CD4-positive, alpha-beta T cell treated with Interleukin-10 for 1 hour (primary cell): ENCODE measurements at places on chromosomes 5 and 9.

DNA sequence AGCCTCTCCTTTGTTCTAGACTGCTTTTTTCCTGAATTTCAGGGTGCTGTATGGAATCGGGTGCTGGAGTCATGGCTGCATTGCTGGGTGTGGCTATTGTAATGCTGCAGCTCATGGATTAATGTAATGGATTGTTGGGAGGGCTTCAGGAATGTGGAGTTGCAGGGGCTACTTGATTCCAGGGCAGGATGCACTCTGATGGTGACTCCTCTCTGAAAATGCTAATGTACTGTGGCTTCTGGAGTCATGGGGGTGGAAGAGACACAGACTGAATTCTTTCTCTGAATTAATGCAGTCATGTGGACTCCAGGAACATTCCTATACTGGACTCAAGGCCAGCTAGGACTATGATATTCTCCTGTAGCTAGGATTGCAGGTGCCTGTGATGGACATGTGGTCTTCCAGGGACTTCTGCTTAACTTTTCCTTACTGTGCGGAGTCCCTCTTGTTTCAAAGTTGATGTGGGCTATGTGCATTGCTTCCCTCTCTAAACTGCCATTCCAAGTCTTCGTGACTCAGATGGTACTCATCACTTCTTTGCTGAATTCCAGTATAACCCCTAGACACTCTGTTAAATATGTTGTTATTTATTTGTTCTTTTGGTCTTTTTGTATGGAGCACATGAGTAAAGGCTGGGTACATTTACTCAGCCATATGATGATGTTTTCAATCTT is 396.2 kb downstream of the KCTD16 start:
- no peak for DNase-seq

DNA sequence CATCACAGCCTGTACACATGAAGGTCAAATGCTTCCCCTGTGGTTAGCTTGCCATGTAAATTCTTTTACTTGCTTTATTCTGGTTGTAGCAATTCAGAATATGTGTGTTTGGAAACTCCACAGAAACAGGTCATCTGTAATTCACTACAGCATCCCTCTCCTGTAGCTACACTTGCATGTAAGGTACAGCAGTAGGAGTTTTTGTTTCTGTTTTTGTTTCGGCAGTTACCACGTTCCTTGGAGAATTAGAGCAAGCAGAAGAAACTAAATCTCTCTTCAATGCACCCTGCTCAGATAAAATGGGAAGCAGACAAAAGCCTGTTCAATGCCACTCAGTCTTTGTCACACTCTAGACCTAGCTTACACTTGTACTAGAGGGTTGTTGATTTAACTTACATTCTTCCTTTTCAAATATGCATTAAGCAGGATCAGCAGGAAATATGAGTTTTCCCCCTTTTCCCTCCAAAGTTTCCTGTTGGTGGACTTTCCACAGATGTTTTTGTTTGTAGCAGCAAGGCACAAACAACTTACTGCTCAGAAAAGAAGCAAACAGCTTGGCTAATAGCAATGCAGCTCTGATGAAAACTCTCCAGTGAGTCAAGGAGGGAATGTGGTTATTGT is 80.9 kb downstream of the YIPF5 start:
- no peak for DNase-seq

GRCh38 chr5:68452286-68452685 is 236.7 kb downstream of the PIK3R1 start:
- no peak for DNase-seq

DNA sequence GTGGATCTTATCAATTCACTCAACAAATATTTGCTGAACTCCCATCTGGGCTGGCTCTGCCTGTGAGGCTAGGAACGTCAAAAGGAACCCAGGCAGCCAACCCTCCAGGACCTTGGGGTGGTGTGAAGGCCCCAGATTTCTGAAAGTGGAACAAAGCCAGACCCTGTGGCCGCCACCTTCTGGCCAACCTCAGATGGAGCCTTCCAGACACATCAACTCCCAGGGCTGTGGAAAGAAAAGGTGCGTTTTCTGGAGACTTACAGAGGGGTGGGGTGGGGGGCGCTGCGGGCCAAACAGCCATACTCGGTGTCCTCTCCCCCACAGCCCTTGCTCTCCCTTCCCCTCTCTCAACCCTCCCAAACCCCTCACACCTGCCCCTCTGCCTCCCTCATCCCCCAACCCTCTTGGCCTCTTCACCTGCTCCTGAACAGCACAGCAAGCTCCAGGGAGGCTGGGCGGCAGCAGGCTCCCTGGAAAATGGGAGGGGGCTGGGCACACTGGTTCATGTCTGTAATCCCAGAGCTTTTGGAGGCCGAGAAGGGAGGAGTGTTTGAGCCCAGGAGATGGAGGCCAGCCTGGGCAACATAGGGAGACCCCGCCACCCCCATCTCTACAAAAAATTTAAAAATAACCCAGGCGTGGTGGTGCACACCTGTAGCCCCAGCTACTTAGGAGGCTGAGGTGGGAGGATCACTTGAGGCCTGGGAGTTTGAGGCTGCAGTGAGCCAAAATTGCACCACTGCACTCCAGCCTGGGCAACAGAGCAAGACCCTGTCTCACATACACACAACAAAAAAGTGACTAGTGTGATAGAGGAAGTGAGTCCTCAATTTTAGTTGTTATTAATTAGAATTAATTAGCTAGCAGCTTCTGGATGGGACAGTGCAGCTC is 45.0 kb upstream of the PRRC2B start:
- DNase-seq, result no peak

DNA sequence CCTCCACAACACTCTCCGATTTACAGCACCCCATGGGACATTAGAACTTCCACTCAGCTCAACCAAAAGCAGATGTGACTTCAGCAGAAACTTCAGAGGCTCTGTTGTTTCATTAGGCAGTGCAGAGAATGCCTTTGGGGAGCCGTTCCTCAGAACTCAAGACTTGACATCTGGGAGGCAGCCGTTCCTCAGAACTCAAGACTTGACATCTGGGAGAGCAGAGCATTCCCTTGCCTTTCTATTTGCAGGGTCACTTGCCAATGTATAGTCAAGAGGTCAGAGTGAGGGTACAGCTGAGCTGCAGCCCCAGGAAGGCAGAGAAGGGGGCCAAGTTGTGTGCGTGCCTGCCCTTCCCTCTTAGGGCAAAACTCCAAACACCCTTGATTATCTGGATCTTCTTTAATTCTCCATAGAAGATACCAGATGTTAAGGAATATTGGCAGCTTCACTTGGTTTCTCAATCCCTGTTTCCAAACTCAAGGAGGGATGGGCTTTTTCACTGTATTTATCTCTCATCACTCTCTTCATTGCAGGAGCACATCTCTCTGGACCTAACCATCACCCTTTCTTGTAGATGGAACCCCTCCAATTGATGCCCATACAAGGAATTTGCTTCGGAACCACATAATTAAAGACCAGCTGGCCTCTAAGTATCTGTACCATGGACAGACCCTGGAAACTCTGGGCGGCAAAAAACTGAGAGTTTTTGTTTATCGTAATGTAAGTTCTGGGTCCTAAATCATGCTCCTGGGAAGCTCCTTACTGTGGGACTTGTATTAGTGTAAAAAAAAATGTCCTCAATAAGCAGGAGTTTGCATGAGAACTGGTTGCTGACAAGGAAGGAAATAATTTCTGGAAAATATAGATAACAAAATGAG is 25.6 kb downstream of the TGFBI start:
- no peak for DNase-seq

DNA sequence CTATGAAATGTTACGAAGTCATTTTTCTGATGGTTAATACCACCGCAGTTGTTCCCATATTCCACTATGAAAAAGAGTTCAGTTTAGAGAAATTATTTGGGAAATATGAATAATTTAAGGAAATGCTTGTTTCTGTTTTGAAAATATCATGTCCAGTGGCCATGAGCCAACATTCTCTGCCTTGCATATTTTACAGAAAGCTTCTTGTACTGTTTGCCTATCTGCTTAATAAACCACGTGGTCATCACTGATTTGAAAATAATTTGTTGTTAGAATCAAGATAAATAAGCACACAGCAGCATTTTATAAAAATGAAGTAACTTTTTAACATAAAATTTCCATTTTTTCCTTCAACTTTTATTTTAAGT is 381.5 kb upstream of the CDH18 start:
- no peak for DNase-seq

DNA sequence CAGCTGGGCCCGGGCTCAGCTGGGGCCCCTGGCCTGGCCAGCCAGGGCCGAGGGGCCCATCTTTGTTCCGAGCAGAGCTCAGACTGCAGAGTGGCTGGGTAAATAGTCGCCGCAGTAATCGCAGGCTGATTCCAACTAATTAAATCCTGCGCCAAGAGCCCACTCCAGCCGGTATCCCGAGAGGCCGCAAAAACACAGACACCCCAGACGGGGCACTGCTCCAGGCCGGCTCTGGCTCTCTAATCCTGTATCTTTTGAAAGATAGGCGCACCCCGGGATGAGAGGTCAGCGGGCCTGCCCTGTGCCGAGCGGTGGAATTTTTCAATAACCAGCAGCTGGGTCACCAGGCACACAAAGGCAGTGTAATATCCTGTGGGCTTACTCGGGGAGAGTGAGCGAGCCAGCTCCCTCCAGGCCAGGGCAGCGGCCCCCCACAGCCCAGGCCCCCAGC is 57.7 kb downstream of the LMX1B start:
- no peak for DNase-seq

DNA sequence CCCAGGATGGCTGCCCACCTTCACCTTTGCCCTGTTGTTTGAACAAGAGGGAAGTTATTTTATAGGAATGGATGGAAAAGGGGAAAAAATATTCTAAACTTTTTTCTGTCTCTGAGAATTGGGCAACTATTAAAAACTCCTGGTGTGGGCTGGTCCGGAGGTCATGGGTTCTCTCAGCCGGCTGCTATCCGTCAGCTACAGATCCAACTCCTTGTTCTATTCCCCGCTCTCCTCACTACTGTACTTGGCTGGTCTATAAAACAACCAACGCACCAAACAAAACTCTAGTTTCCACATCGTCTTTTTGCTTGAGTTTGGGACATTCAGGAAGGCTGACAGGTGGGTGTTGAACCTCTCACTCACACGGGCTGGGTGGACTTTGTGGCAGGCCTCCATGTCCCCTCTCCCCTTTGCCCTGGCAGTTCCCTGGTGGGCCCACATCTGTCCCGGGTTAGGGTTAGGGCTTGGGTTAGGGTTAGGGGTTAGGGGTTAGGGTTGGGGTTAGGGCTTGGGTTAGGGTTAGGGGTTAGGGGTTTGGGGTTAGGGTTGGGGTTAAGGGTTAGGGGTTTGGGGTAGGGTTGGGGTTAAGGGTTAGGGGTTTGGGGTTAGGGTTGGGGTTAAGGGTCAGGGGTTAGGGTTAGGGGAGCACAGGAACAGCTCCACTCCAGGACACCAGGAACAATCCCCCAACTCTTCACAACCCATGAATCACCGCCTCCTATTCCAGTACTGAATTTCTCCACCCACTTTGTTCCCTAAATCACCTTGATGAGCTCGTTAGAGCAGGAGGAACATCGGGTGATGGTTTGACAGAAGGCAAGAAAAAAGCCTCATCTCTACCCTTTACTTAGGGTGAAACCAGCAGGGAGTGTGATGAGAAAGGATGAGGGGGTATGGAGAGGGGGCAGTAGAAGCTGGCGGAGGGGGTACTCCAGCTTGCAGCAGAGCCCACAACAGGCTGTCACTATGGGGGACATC is 302.1 kb upstream of the IRX4 start:
- DNase-seq, result no peak

DNA sequence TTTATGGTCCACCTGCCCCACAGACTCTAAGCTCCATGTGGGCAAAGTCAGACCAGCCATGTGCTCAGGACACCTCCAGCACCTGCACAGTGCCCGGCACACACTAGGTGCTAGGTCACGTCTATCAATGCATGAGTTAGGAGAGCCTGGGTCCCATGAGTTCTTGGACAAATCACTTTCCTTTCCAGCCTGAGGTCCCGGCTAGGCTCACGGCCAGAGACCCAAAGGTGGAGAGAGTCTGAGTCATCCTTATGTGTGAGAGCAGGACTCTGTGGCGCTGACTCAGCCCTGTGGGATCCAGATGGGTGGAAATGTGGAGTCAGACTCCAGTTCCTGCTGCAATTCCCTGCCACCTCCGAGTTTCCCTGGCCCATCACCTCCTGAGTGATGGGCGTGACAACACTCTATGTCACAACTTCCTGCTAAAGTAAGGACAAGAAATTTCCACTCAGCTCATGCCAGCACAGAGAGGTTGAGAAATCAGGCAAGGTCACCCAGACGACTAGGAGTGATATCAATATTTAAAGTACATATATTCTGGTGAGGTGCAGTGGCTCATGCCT is 2.5 kb upstream of the ST6GALNAC4 start:
- no peak for DNase-seq

DNA sequence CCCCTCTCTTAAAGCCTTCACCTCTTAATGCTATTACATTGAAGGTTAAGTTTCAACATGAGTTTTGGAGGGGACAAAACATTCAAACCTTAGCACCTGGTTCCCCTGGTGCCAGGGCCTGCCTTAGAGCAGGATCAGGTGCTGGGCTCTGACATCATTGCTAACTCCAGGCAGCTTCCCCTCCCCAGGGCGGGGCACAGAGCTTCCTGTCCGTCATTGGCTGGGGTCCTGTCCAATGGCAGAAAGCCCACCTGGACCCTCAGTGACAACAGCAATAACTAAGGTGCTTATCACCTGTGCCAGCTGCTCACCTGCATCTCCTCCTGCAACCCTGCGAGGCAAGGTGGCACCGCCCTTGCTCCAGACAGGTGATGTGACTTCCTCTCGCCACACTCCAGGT is 177.4 kb downstream of the NSG2 start:
- no peak for DNase-seq

DNA sequence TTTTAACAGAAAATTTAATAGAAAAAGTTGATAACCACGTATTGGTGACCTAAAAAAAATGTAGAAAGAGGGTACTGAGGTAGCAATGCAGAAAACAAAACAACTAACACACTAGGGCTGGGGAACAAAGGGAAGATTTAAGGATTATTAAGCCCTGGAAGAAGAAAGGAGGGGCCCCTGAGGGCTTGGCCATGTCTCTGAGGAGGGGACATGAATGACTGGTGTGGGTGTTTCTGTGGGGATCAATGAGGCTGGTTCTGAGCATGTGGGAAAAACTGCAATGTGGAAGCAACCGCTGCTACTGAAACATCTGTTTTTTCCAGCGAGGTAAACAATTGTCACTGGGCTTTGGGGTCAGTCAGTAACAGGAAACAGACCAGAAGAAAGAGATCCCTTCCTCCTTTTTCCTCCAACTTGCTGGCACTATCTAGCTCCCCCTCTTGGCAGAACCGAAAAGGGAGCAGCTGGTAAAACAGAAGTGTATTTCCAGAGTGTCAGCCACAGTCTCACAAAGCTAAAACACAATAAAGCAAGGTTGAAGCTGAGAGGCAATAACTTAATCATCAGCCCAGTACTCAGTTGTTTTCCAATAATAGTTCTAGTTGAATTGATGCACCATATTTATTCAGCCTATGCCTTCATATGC is 48.3 kb downstream of the ATPSCKMT start:
- DNase-seq, result no peak

- no peak for DNase-seq
Observed at GRCh38 chr9:18980189-18980588, 52.8 kb downstream of the SAXO1 start.

DNA sequence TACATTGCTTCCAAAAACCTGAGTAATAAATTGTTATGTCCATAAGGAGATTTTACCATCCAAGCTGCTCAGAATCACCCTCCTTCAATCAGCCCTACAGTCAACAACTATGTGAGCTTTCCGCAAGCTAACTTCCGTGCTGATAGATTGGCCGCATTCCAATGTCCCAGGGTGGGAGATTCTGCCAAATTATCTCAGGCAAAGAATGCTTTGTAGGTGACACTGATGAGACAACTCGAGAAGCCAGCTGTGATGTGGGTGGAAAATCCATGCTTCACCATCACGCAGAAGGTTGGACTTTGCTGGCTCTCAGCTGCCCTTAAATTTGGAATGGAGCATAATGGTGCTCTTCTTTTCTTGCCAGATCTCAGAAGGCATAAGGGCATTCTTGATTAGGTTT is 44.9 kb upstream of the HCN1 start:
- no peak for DNase-seq
